ENCODE measurements at places on chromosomes 6 and 20.

DNA sequence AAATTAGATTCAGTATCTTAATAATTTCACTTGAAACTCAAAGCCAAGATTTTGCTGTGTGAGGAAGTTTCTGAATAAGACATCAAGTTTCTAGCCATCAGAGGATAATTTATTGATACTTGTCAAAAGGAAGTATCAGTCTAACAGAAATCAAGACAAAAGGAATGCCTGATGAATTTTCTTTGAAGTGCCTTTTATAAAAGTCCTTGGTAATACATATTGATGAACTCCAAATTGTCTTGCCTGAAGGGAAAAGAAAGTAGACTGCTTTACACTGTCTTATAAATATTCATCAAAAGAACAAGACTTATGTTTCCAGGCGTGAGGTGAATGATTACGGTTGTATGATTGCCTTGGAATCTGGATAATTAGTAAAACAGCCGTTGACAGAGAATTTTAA, 986.0 kb upstream of the MAP3K7 start:
- no peak for DNase-seq

GRCh38 chr6:119894811-119895210, 545.2 kb upstream of the MAN1A1 start:
- DNase-seq: no peak

GRCh38 chr6:57075092-57075491, 14.9 kb upstream of the ZNF451 start:
- peak; percentile 15 for DNase-seq

DNA sequence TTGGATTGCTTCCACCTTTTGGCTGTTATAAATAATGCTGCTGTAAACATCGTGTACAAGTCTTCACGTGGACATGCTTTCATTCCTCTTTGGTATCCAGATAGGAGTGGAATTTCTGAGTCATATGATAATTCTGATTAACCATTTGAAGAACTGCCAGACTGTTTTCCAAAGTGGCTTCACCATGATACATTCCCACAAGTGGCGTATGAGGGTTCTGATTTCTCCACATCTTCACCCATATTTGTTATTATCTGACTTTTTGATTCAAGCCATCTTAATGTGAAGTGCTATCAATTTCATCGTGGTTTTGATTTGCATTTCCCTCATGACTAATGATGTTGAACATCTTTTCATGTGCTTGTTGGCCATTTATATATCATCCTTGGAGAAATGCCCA, 2.9 kb upstream of the SNRPB start:
- DNase-seq: no peak

GRCh38 chr6:85362652-85363310, 87.1 kb upstream of the NT5E start:
- DNase-seq: no peak

DNA sequence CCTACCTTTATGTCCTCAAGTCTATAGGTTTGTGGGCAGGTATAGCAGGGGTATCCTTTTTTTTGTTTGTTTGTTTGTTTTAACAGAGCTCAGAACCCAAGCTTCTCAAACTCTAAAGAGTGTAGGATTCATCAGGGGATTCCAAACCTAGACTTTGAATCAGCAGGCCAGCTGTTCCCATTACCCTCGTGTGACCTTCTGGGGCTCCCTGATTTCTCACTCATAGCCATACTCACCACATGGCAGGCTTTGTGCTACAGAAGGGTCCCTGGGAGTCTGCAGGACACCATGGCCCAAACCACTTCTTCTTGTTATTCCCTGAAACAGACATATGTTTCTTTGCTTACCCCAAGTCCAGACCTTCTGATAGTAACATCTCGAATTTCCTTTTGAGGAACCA, 350.8 kb upstream of the TSHZ2 start:
- no peak for DNase-seq

DNA sequence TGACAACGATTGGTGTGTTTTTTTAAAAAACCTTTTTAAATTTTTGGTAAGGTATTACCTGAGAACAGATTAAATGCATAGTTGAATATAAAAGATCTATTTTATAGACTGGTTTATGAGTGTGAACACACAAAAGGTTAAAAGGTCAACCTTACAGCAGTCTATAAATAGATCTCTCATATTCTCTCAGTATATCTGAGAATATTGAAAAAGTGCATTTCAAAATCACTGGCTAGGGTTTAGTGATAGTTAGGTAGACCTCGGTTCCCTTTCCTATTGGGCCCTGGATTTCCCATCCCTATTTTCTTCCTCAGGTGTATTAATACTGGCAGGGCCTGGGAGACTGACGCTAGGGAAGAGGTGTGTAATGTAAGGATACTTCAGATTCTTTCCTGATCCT, 723 bp upstream of the ZNF451 start:
- no peak for DNase-seq

GRCh38 chr20:63060057-63060991, 53.6 kb upstream of the BHLHE23 start:
- no peak for DNase-seq

DNA sequence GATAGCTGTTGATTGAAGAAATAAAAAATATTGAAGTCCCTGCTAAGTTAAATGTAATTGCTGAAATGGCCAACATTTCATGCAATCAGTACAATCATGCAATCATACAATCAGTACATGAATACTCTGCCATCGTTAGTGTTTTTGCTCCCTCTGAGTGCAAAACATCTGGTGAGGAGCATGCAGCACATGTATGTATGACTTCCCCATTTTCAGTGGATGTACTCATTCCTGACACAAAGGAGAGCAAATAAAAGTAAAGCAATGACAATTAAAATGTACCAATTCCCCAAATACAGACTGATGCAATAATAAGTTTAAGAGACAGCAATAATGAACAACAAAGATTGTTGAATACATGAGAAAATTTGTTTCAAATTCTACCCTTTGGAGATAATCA, 140.7 kb downstream of the PLCB1 start:
- DNase-seq: peak; percentile 5

DNA sequence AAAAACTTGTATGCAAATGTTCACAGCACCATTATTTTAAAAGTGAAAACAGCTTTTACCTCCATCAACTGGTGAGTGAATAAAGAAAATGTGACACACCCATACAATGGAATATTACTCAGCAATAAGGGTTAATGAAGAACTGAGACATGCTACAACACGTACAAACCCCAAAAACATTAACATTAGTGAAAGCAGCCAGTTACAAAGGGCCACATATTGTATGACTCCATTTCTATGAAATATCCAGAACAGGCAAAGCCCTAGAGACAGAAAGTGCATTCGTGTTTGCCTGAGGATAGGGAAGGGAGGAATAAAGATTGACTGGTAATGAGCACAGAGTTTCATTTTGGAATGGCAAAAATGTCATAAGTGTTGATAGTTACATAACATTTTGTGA, 21.5 kb downstream of the EPM2A start:
- no peak for DNase-seq

DNA sequence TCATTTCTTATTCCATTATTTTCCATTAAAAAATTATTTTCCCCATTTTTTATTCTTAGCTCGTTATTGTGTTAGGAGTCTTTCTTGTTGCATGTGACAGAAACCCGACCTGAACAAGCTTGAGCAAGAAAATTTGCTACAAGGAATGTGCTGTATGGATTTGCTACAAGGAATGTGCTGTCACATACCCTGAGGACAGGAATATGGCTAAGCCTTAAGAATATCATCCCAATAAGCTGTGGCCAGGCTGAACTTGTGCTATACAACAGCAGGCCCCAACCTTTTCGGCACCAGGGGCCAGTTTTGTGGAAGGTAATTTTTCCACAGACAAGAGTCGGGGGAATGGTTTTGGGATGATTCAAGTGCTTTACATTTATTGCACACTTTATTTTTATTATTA, 114.0 kb downstream of the TRMT11 start:
- no peak for DNase-seq

DNA sequence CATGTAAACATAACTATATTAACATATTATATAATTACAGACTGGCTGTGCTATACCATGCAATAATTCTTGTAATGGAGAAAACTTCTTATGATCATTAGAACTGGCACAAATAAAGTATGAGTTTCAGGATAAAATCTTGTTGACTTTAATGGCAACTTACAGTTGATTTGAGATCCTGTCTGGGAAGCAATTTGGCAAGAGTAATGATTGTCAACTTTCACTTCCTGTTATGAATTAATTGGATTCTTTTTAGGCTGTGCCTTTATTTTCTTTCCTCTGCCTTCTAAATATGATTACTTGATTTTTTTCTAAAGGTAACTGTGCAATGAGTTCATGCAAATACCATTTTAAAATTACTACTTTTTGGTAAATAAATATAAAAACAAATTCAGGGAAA, 158.1 kb upstream of the B3GAT2 start:
- DNase-seq: peak; percentile 16

- no peak for DNase-seq
Measured at GRCh38 chr6:123909989-123910388, 106.3 kb downstream of the NKAIN2 start.

- no peak for DNase-seq
Measured at GRCh38 chr6:37135835-37136694, 33.9 kb upstream of the PIM1 start.

DNA sequence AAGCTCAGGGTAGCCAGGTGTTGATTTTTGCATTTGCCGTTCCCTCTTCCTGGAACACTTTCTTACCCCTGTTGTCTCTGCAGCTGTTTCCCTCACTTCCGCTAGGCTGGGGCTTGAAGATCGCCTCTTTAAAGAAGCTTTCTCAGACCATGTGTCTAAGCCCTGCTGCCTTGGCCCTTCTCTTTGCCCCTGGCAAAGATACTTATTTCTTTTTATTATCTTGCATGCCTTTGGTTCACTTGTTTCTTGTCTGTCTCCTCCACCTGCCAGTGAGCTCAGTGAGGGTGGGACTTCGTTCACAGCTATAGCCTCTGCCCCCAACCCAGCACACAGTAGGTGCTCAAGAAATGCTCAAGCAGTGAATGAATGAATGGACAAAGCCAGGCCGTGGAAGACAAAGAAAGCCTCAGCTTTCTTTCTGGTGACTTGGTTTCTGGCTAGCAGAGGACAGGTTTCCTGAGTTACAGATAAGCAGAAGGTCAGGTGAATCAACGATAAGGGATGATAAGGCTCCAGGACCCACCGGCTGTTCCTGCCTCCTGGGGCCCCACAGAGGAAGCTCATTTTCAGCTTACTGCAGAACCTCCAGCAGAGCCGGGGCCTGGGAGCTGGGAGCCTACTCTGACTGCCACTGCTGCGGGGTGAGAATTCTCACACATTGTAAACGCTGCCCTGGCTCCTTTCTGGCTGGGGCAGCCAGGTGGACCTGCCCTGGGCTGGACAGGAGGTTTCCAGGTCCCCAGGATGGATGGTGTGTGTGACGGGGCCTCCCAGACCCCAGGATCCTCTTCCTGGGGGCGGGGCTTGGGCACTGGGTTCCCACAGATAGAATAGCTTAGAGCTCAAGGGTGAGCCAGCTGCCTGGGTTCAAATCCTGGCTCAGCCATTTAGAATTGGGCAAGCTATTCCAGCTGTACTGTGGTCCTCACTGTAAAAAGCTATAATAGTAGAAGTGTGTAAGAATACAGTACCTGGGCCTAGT, 29.8 kb downstream of the SNAI1 start:
- DNase-seq: peak; percentile 79
